RWPE1 (cell line): ENCODE measurements at places on chromosomes 1 and 21.

- no peak for DNase-seq
These were observed 7.4 kb downstream of the WDR77 start for GRCh38 chr1:111441573-111442192.

GRCh38 chr1:117093870-117094621 is 27.5 kb downstream of the TRIM45 start:
- DNase-seq, result peak; percentile 65

- peak; percentile 85 for DNase-seq
These were observed 19.7 kb downstream of the STPG1 start for GRCh38 chr1:24393892-24394291.

- DNase-seq, result no peak
These were observed 30.1 kb downstream of the STPG1 start for GRCh38 chr1:24383381-24383940.

GRCh38 chr1:225817611-225818061 is 7.7 kb downstream of the EPHX1 start:
- peak; percentile 84 for DNase-seq

DNA sequence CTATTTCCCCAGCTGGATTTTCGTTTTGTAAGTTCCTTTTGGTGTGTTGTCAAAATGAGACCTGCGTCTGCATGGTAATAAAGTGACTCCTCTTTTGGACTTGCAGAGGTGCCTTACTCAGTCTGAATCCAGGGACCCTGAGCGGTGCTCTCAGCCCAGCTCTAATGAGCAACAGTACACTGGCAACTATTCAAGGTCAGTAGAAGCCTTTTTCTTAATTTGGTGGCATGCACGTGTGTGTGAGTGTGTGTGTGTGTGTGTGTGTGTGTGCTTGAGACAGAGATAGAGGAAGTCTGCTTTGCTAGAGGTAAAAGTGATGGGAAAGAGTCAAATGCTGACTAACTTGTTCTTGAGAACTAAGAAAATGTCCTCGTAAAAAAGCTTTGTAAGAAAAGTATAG is 105.4 kb downstream of the CD247 start:
- DNase-seq, result no peak

DNA sequence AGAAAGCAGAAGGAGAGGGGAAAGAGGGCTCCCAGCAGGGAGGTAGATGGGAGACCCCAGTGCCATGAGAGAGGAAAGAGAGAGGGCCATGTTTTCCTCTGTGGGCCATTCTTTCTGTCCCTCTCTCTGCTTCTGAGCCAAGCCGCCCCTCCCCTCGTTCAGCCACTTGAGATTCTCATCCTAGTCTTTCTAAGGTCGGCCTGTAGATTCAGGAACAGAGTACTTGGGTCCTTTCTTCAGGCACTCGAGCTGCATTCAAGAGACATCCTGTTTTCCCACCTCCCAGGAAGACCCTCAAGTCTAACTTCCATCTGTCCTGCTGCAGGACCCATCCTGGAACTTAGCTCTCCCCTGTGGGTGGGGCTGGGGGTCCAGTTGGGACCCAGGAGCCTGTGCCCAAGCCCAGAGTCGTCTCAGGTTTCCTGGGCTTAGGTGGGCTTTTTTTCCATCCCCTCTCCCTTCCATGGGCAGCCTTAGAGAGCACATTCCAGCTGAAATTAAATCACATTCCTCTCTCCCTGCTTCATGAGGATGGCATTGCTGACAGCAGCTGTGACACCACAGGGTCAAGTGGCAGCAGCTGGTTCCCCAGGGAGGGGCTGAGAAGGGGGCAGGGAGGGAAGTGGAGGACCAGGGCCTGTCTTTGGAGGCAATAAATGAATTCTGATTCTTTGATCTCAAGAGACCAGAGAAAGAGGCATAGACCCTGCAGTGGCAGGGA is 13.0 kb downstream of the NES start:
- no peak for DNase-seq

DNA sequence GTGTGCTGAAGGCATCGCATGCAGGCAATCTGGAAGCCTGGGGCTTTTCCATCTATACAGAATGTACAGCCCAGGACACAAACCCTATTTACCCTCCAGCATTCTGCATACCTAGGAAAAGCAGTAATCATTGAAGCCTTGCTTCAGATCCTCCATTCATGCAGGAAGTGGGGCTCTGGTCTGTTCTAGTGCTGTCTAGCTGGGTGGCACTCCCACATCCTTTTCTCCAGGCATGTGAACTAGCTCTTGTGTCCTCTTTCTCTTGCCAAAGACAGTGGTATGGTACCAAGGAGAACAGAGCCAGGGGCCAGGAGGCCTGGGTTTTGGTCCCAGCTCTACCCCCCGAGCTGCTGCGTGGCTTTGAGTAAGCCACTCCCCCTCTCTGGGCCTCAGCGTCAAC is 21.7 kb downstream of the LRP8 start:
- no peak for DNase-seq

DNA sequence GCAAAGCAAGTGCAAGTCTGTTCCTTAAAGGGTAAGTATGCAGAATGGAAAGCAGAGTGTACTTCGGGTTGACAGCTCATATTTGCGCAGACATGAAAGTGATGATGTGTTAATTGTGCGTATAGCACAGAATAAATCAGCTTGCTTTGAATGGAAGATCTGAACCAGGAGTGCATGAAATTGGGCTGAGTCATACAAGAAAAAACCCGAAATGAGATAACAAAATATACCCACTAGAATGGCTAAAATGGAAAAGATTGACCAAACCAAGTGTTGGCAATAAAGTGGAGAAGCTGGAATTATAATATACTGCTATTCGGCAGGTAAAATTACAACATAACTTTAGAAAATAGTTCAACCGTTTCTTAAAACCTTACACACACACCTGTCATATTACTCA is 28.5 kb downstream of the CR1L start:
- DNase-seq, result no peak

DNA sequence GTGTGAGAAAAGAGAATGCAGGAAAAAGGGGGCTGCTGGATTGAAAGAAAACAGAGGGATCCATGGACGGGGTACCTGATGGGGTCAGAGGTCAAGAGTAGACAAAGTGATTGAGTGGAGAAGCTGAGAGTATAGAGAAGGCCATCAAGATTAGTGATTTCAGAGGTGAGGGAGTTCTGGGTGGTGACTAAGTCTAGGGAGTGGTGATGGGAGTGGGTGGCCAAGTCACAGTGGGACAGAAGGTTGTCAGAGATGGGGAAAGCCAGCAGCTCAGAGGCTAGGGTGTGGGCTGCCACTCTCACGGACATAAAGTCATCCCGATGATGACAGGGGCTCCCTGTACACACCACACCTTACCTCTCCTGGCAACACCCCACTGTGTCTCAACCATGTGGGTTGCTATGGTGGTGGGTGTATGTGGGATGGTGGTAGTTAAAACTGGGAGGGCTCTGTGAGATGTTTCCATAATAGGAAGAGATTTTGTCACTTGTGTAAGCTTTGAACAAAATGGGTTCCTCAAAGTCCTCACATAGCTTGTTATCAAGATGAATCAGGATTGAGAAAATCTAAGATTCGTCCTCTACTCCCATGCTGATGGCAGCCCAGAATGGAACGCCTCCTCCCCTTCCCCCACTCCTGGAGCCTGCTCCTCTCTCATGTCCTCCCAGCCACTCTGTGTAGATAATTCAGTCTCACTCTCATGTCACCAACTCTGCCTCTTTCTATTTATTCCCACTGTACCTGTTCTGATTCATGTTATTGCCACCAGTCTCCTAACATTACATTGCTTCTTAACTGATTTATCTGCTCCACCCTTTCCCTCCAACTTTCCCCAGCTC is 20.3 kb upstream of the CSF1 start:
- DNase-seq, result no peak

- no peak for DNase-seq
These were observed 1.0 kb downstream of the S100A4 start for GRCh38 chr1:153544453-153545066.
